ENCODE measurements at places on chromosomes 12 and 14. TPM values are rescaled to one million over a fixed set of nuclear protein-coding genes. Genes with fewer than 3 reads are reported as not detected.

GRCh38 chr14:76765461-76765931 lies 4.2 kb downstream of the VASH1 start:
- no peak for DNase-seq
- no peaks in the 10 kb centered on the region for H3K4me1 ChIP-seq
- H3K27ac ChIP-seq = no peak overlapping the region
- H3K4me3 ChIP-seq = no peak overlapping the region
- H3K36me3 ChIP-seq = no peaks in the 10 kb centered on the region
- no peaks in the 10 kb centered on the region for H3K27me3 ChIP-seq

The SPIC gene
- total RNA-seq = not detected

The HNF1A gene
- 0.26 TPM for total RNA-seq

The OTUB2 gene
- total RNA-seq = 3.4 TPM

DNA sequence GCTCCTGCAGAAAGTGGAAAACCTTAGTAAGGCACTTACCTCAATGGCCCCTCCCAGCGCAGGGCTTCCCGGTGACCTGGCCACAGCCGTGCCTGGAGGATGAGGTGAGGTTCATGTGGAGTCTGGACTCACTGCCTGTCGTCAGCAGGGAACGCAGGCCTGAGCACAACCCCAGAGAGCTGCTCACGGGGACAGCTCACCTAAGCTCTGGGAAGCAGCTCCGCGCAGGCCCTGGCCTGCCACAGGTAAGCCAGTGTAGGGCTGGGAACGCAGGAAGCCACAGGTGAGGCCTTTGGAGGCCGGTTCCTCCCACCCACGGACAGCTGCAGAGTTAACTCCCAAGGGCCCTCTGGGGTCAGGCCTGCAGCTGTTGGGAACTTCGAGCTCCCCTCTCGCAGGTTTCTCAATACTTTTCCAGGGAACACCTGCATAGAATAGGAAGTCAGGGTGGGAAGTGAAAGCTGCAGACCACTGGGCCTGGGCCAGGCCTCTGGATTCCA lies 32.7 kb downstream of the ANAPC7 start:
- H3K4me1 ChIP-seq = no peaks in the 10 kb centered on the region
- H3K4me3 ChIP-seq = no peak overlapping the region
- DNase-seq = no peak
- no peaks in the 10 kb centered on the region for H3K27me3 ChIP-seq
- no peak overlapping the region for H3K27ac ChIP-seq
- H3K36me3 ChIP-seq = peaks cover 14% of the 10 kb centered on the region

GRCh38 chr12:14558473-14558959 lies 9.2 kb downstream of the PLBD1 start:
- no peak for DNase-seq
- no peaks in the 10 kb centered on the region for H3K36me3 ChIP-seq
- H3K27ac ChIP-seq = no peak overlapping the region
- H3K4me3 ChIP-seq = no peak overlapping the region
- H3K27me3 ChIP-seq = no peaks in the 10 kb centered on the region
- H3K4me1 ChIP-seq = no peaks in the 10 kb centered on the region

The RAD9B gene
- 0.98 TPM for total RNA-seq

Data from Panc1 (cell line).